Testis (tissue), 5 donors: ENCODE measurements at places on chromosomes 4 and X. TPM values are rescaled to one million over a fixed set of nuclear protein-coding genes. Genes with fewer than 3 reads are reported as not detected.

PNMA5 gene
- polyA plus RNA-seq: 15.8 TPM

DNA sequence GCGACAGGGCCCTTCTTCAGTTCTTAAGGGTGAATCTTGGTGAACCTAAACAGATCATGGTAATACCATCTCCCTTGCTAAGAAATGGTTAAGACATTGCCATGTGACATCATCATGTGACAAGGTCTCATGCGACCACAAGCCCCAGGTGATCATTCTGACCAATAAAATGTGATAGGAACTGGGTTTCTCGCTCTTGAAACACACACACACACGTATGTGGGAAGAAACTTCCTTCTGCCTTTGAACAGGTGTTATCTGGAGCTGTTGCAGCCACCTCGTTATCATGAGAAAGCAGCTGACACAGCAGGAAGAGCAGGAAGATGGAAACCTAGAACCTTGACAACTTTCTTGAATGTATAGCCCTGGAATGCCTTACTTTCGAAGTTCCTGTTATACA, 10.2 kb downstream of the SOD3 start:
- H3K36me3 ChIP-seq: no peaks in the 10 kb centered on the region
- H3K4me3 ChIP-seq: no peak overlapping the region
- no peak overlapping the region for H3K27ac ChIP-seq

GRCh38 chr4:8727131-8727530, 134.6 kb downstream of the CPZ start:
- no peaks in the 10 kb centered on the region for H3K4me1 ChIP-seq
- no peaks in the 10 kb centered on the region for H3K27me3 ChIP-seq
- no peaks in the 10 kb centered on the region for H3K36me3 ChIP-seq
- no peak overlapping the region for H3K27ac ChIP-seq

DNA sequence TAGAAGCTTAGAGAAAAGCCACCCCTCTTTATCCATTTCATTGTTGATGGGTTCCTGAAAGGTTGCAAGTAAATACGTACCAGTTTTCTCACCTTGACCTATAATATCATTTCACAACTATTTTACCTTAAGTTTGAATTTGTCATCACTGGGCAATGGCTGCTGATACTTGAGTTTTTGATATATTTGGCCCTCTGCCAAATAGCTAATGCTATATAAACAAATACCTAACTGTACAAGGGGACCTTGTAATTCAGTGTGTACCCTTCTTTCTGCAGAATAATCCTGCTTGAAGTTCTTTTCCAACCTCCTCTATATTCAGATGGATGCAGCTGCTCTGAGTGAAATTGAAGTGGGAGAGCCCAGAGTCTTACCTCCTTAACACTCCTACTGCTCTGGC, 19.0 kb upstream of the GLUD2 start:
- no peaks in the 10 kb centered on the region for H3K27me3 ChIP-seq
- no peaks in the 10 kb centered on the region for H3K4me1 ChIP-seq
- H3K4me3 ChIP-seq: no peak overlapping the region
- no peak overlapping the region for H3K27ac ChIP-seq
- no peak for DNase-seq
- H3K36me3 ChIP-seq: no peaks in the 10 kb centered on the region

MMGT1 gene
- polyA plus RNA-seq: 8.8 TPM

DNA sequence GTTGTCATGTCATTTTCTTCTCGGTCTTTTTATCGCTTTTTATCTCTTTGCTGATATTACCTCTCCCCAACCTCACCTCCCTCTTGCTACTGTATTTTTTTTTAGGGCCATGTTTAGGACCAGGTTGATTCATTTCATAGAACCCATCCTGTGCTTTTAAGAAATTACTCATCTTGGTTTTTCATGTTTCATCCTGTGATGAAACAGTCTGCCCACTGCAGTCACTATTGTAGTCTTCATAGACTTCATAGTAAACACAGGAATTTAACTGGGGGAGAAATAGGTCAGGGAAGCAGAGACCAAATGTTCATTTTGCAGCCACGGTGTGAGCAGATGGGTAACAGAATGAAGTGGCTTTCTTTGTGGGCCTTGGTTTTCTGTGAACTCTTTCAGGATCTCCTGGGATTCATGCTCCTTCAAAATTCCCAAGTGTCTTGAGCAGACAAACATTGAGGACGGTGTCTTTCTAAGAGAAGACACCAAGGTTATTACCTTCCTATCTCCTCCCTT, 161.8 kb downstream of the NAA11 start:
- H3K4me3 ChIP-seq: no peak overlapping the region
- H3K27ac ChIP-seq: no peak overlapping the region

DNA sequence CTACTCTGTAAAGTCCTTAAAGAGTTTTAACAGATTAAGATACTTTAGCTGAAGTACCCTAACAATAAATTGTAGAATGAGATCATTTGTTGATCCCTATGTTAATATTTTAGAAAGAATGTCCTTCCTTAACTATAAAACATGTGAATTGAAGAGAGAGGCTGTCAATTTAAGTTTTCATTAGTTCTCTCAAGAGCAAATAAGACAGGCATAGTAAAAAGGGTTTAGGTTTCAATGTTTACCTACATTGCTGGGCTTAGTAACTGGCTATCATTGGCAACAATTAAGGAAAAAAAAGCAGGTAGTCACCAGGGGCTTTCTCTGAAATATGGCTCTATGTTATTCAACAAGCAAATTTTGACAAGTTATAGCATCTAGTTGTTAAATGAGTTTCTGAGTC, 91.5 kb downstream of the ATRX start:
- no peak overlapping the region for H3K4me3 ChIP-seq
- DNase-seq: no peak
- H3K36me3 ChIP-seq: no peaks in the 10 kb centered on the region
- no peaks in the 10 kb centered on the region for H3K27me3 ChIP-seq
- H3K27ac ChIP-seq: no peak overlapping the region
- H3K4me1 ChIP-seq: no peaks in the 10 kb centered on the region

GRCh38 chr4:152408514-152409327, 127.2 kb downstream of the FBXW7 start:
- no peaks in the 10 kb centered on the region for H3K36me3 ChIP-seq
- no peaks in the 10 kb centered on the region for H3K4me1 ChIP-seq

DNA sequence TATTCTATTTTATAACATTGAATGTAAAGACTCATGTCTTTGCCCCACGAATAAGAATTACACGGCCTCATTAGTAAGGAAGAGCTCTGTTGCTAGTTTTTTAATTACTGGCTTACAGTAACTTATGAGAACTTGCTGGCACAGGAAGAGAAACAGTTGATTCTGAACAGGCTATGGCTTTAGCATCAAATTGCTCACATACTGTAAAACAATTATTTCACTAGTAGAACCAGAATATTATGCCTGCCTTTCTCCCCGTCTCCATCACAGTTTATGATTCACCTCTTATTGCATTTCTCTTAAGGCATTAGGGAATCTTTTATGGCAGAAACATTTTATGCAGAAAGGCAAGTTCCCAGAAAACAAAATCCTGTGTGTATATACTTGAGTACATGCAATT, 126.1 kb downstream of the SPRY1 start:
- H3K36me3 ChIP-seq: no peaks in the 10 kb centered on the region
- H3K4me3 ChIP-seq: no peak overlapping the region
- H3K27ac ChIP-seq: no peak overlapping the region
- no peaks in the 10 kb centered on the region for H3K4me1 ChIP-seq

- no peak for DNase-seq
- no peaks in the 10 kb centered on the region for H3K27me3 ChIP-seq
- no peak overlapping the region for H3K27ac ChIP-seq
- no peaks in the 10 kb centered on the region for H3K4me1 ChIP-seq
- no peak overlapping the region for H3K4me3 ChIP-seq
These were observed 137.3 kb upstream of the PDLIM3 start for GRCh38 chr4:185672618-185673017.

DNA sequence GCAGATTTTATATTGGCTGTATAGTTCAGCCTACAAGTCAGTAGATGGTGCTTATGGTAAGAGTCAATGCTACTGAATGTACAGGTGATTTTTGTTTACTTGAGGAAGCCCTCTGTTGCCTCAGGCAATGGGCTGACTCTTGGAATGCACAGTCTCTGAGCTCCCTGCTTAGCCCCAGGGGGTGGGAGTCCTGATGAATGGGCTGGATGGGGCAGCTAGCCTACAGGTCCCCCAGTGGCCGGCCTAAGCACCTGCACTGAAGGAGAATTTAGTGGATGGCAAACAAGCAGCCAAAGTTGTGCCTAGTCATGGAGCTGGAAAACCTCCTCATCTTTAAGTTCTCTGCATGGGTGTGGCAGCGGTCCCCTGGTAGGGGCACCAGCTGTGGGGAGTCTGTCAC, 101.8 kb upstream of the CXorf51B start:
- H3K27me3 ChIP-seq: no peaks in the 10 kb centered on the region
- no peak overlapping the region for H3K4me3 ChIP-seq
- no peaks in the 10 kb centered on the region for H3K4me1 ChIP-seq
- H3K27ac ChIP-seq: no peak overlapping the region
- DNase-seq: no peak

- H3K4me1 ChIP-seq: no peaks in the 10 kb centered on the region
- no peaks in the 10 kb centered on the region for H3K36me3 ChIP-seq
- H3K27me3 ChIP-seq: no peaks in the 10 kb centered on the region
- no peak overlapping the region for H3K27ac ChIP-seq
- no peak for DNase-seq
These were observed 4.2 kb downstream of the TLL1 start for GRCh38 chr4:165877286-165877685.

DNA sequence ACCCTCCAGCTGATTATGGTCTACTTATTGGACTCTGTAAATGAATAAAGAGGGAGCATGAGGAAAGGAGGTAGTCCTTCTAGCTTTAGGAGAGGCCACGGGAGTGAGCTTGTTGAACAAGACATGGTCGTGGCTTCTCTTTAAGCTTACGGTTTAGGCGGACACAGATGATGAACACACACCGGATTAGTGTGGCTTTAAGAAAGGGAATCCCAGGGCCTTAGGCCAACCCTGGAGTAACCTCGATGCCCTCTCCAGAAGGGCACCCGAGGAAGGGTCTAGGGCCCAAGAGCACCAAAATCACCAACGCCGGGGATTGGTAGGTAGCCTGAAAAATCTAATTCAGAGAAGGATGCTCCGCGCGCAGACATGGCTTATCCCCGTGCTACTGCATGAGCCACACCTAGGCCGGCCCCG, 39.4 kb downstream of the ERVMER34-1 start:
- H3K27me3 ChIP-seq: no peaks in the 10 kb centered on the region
- H3K36me3 ChIP-seq: no peaks in the 10 kb centered on the region
- H3K4me1 ChIP-seq: peaks cover 15% of the 10 kb centered on the region
- no peak overlapping the region for H3K27ac ChIP-seq
- H3K4me3 ChIP-seq: peak overlapping the region; percentile 93
- DNase-seq: no peak

DNA sequence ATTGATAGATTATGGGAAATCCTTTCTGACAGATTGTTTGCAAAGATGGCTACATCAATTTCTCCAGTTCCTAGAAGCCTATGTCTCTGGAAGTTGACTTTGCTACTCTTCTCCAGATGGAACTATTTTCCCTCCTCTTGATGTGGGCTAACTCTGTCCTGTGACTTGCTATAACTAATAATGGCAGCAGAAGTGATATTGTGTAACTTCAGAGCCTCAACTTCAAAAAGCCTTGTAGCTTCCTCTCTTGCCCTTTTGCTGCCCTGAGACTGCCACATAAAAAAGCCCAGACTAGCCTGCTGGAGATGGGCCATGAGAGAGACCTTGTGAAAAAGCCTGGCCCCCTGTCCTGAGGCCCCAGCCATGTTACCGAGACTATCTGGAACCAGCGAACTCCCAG, 210.7 kb upstream of the SLC7A11 start:
- H3K27me3 ChIP-seq: no peaks in the 10 kb centered on the region
- no peak for DNase-seq
- H3K4me1 ChIP-seq: no peaks in the 10 kb centered on the region
- no peak overlapping the region for H3K27ac ChIP-seq
- no peaks in the 10 kb centered on the region for H3K36me3 ChIP-seq

DNA sequence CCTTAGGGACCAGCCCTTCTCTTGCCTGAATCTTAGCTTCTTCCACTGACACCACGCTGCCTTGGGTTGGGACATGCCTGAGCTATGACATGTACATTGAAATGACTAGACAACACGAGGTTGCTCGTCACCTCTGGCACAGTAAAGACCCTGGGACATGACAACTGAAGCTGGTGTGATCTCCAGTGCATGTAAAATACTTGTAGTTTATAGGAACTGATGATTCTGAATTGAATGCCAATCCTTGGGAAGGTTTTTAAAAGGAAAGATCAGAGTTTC, 100.7 kb upstream of the PGRMC2 start:
- H3K36me3 ChIP-seq: no peaks in the 10 kb centered on the region
- H3K4me3 ChIP-seq: no peak overlapping the region
- no peak overlapping the region for H3K27ac ChIP-seq

DNA sequence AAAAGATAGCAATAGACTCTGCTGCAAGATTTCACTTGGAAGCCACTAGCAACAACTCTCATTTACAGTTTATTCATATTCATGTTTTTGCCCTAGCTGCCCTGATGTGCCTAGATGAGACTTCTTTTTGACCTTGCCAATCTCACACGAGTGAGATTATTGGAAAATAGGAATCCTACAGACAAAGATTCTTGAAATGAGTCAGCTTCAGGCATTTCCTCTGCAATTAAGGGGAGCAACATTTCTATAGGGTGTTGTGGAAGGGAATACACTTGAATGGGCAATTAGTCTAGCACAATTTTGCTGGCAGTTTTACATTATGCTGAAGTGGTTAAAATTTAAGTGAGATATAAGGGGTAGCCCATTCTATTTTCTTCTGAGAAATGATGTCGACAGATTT, 217.0 kb upstream of the FAT4 start:
- H3K4me1 ChIP-seq: no peaks in the 10 kb centered on the region
- no peak overlapping the region for H3K27ac ChIP-seq
- no peak overlapping the region for H3K4me3 ChIP-seq
- H3K27me3 ChIP-seq: no peaks in the 10 kb centered on the region
- no peak for DNase-seq
- no peaks in the 10 kb centered on the region for H3K36me3 ChIP-seq

DNA sequence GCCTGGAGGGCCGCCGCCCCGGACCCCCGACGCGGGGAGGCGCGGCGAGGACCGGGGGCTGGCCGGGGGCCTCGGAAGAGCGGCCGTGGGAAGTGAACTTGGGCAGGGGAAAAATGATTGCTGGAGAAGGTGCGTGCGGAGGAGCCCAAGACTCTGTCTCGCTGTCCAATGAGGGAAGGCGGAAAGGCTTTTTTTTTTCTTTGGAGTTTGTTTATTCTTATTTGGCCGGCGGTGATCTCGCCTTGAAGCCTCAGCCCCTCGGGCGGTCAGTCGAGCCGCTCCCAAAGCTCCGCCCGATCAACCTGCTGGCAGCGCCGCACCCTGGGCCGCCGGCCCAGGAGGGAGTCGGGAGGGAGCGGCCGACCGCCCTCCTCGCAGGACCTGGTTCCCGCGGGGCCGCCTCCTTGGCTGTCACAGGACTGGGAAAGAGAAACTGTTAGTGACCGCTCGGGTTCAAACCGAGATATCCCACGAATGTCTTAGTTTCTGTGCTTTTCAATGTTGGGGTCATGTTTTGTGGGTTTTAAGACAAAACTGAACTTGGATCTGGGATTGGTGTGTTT, 2.5 kb downstream of the CPEB2 start:
- peak overlapping the region; percentile 88 for H3K4me3 ChIP-seq
- H3K27me3 ChIP-seq: no peaks in the 10 kb centered on the region
- H3K27ac ChIP-seq: peak overlapping the region; percentile 99
- DNase-seq: peak; percentile 80
- no peaks in the 10 kb centered on the region for H3K36me3 ChIP-seq
